GM23338 (cell line): ENCODE measurements at places on chromosomes 13 and 19.

DNA sequence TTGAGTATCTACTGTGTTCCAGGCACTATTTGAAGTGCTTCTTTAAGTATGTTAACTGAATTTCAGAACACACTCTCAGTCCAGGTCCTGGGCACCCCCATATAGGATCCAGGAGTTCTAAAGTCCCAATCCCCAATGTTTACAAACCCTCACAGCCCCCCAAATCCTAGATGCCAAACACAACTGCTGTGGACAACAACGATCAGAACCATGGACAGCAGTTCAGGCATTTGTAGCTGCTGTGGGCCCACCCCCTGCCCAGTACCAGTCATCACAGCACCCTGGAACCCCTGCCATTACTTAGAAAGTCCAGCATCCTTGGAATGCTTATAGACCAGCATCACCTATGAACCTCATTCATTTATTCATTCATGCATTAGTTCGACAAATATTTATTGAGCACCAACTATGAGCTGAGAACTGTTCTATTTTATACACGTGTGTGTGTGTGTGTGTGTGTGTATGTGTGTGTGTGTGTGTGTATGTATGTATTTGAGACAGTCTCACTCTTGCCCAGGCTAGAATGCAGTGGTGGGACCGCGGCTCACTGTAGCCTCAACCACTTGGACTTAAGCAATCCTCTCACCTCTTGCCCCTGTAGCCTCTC lies 19.3 kb upstream of the SDHAF1 start:
- peak; percentile 80 for DNase-seq

GRCh38 chr19:2477141-2477710 lies 1.3 kb downstream of the GADD45B start:
- no peak for DNase-seq

GRCh38 chr13:79128158-79128557 lies 277.9 kb downstream of the RBM26 start:
- no peak for DNase-seq

GRCh38 chr19:20858861-20859260 lies 64.2 kb upstream of the ZNF85 start:
- peak; percentile 58 for DNase-seq

GRCh38 chr13:110089815-110090214 lies 217.1 kb downstream of the COL4A1 start:
- DNase-seq: peak; percentile 27
